Osteocyte (in vitro differentiated cells): ENCODE measurements at places on chromosomes 1 and 21. TPM values are rescaled to one million over a fixed set of nuclear protein-coding genes. Genes with fewer than 3 reads are reported as not detected.

The AQP10 gene
- not detected in 2 replicates for total RNA-seq

The COL11A1 gene
- 592 and 632 TPM in 2 replicates for total RNA-seq

The HAO2 gene
- total RNA-seq, result not detected in 2 replicates

DNA sequence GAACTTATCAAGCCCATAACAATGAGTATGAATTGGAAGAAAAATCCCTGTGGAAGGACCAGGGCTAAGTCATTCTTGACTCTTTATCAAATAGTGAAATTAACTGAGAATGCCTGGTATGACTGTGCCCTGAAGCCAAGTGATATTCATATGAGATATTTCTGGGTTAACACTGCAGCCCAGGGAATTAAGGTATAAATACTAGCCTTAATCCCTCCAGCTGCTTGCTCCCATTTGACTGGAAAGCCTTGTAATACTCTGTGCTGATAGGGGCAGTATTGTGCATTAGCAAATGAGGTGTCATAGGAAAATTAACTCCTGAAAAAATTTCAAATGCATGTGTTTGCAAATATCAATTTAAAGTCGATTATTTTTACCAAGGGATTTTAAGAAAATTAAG is 568.8 kb downstream of the LMO4 start:
- no peaks in the 10 kb centered on the region for H3K4me1 ChIP-seq
- no peaks in the 10 kb centered on the region for H3K36me3 ChIP-seq
- no peak overlapping the region for H3K4me3 ChIP-seq
- no peak overlapping the region for H3K27ac ChIP-seq
- peaks cover 3% of the 10 kb centered on the region for H3K27me3 ChIP-seq

- peaks cover 2% of the 10 kb centered on the region for H3K27me3 ChIP-seq
- DNase-seq, result no peak
- H3K36me3 ChIP-seq, result no peaks in the 10 kb centered on the region
- H3K4me3 ChIP-seq, result no peak overlapping the region
Measured at GRCh38 chr1:20476265-20477038, 9.6 kb downstream of the CAMK2N1 start.

GRCh38 chr1:193275773-193276172 is 89.4 kb upstream of the B3GALT2 start:
- no peak overlapping the region for H3K4me3 ChIP-seq
- peaks cover 48% of the 10 kb centered on the region for H3K36me3 ChIP-seq
- no peak for DNase-seq
- peaks cover 18% of the 10 kb centered on the region for H3K4me1 ChIP-seq
- no peak overlapping the region for H3K27ac ChIP-seq

DNA sequence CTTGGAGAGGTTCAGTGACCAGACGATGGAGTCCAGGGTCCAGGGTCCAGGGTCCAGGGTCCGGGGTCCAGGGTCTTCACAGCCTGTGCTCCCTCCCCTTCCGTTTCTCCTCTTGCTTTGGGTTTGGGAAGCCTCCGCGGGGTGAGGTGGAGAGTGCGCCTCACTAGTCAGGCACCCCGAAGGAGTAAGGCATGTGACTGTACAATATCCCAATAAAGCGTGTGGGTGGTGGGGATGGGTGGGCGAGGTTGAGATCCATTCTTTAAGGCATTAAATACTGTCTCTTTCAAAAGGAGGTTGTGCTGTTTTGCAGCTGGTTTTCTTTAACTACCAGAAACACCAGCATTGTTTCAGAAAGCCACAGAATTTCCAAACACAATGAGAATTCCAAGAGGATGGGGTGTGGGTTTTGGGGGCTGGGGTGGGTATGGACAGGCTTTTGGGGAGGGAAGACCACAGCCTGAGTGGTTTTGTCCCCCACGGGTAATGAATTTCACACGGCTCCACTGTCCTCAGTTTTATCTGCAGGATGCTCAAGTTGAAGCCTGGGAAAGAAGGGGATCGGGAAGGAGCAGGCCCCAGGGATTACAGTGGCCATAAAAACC is 65.7 kb downstream of the KIF26B start:
- no peak overlapping the region for H3K27ac ChIP-seq
- no peaks in the 10 kb centered on the region for H3K27me3 ChIP-seq
- no peak for DNase-seq
- H3K4me1 ChIP-seq, result peaks cover 35% of the 10 kb centered on the region

DNA sequence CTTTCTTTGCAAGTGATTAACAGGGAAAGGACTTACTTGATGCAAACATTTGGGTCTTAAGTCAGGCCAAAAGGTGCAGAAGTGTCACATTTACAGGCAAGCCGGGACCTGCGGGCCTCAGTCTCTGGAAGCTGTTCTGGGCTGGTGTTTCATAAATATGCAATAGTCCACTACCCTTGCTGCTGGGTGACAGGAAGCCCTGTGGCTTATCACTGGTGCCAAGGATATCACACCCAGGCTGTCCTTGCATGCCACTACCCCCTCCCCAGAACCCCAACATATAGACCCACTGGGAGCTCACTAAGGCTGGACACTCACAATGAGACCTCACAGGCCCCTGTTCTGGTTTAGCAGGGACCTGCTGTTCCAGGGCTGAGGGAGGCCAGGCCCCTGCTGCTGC is 3.4 kb upstream of the LEFTY2 start:
- no peak for DNase-seq
- H3K36me3 ChIP-seq, result no peaks in the 10 kb centered on the region
- peaks cover 8% of the 10 kb centered on the region for H3K4me1 ChIP-seq
- no peak overlapping the region for H3K27ac ChIP-seq
- H3K27me3 ChIP-seq, result peaks cover 30% of the 10 kb centered on the region

DNA sequence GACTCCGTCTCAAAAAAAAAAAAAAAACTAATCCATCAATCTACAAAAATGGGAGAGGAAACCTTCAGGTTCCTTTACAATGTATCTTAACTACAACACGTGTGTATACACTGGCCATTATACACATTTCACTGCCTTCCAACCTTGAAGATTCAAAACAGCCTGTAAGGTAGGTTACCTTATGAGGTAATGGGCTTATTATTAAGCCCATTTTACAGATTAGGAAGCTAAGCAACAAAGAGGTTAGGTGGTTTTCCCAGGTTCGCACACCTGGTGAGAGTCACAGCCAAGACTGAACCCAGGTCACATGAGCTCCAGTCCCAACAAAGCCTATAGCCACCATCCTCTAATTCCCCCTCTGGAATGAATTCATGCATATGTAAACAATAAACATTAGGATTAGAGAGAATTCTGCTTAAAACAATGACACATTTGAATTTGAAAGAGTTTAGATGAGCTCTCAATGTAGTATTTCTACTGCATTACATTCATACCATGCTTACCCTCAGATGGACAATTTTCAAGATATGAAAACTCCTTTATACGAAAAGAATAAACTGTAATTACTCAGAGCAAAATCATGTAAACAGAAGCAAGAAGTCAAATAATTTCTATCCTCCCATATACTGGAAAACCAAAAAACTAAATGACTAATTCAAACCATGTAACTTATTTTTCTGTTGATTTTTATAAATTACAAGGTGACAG is 54.8 kb downstream of the EIF4G3 start:
- H3K4me3 ChIP-seq, result no peak overlapping the region
- peaks cover 13% of the 10 kb centered on the region for H3K36me3 ChIP-seq
- H3K27ac ChIP-seq, result no peak overlapping the region
- H3K27me3 ChIP-seq, result no peaks in the 10 kb centered on the region
- no peak for DNase-seq

- H3K27me3 ChIP-seq, result peaks cover 18% of the 10 kb centered on the region
- peaks cover 5% of the 10 kb centered on the region for H3K36me3 ChIP-seq
- DNase-seq, result peak; percentile 88
- H3K27ac ChIP-seq, result peak within 1 kb of the TSS; percentile 39
- H3K4me3 ChIP-seq, result peak within 1 kb of the TSS; percentile 79
- peaks cover 11% of the 10 kb centered on the region for H3K4me1 ChIP-seq
Measured at GRCh38 chr1:161098210-161099068, at the start of gene KLHDC9. TSS of gene KLHDC9 (plus strand) at chr1:161098361. CDS start at chr1:161098536, 175 bp downstream.

GRCh38 chr1:29655145-29655544 is 418.8 kb downstream of the PTPRU start:
- peak; percentile 23 for DNase-seq
- H3K27ac ChIP-seq, result no peak overlapping the region
- H3K4me1 ChIP-seq, result no peaks in the 10 kb centered on the region

- no peaks in the 10 kb centered on the region for H3K27me3 ChIP-seq
- peaks cover 28% of the 10 kb centered on the region for H3K4me1 ChIP-seq
- H3K27ac ChIP-seq, result peak overlapping the region; percentile 57
- no peak for DNase-seq
- peak overlapping the region; percentile 53 for H3K4me3 ChIP-seq
Measured at GRCh38 chr1:9233241-9233941, 1.2 kb upstream of the H6PD start.

- H3K4me1 ChIP-seq, result no peaks in the 10 kb centered on the region
- H3K36me3 ChIP-seq, result no peaks in the 10 kb centered on the region
- no peak overlapping the region for H3K27ac ChIP-seq
Measured at GRCh38 chr1:221567859-221568507, 173.9 kb downstream of the DUSP10 start.

GRCh38 chr1:239891621-239892358 is 199.9 kb upstream of the FMN2 start:
- no peak for DNase-seq
- H3K4me1 ChIP-seq, result peaks cover 18% of the 10 kb centered on the region
- H3K36me3 ChIP-seq, result no peaks in the 10 kb centered on the region
- no peak overlapping the region for H3K4me3 ChIP-seq
- peaks cover 17% of the 10 kb centered on the region for H3K27me3 ChIP-seq
